SIG-M5 (cell line): ENCODE measurements at places on chromosomes 3 and 15.

DNA sequence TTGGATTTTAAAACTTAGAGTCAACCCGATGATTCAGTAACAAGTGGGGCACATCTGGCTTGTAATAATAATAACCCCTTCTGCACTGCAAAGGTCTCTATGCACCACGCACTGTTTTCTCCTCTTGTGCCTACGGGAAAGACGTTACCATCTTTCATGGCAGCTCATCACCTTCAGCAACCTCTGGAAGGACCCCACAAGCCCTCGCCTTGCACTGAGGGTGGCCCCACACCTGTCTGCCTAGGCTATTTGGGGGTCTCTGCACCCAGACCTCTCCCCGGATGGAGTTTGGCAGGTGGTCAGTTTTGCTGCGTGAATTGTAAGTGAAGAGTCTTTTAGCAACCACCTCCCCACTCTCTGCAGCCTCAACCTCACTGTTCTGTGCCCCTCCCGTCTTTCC, 138.6 kb upstream of the MEF2A start:
- DNase-seq, result no peak

DNA sequence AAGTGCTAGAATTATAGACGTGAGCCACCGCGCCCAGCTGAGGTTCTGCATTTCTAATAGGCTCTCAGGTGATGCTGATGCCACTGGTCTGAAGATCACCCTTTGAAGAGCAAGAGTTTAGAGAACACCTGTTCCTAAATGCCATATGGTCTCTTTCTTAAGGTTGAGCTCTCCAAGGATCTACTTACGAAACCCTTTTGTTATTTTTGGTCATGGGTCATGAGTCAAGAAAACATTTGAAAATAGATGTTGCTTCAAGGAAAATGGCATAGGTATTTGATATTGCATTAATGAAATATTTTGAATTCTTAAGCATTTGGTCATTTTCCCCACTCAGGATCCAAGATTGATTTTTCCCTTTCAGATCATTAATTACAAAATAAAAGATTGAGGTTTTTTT, 74.7 kb upstream of the SOX2 start:
- DNase-seq, result no peak

GRCh38 chr15:55319537-55320237, 665 bp downstream of the PIGB start:
- DNase-seq, result no peak

- no peak for DNase-seq
Measured at GRCh38 chr3:13727890-13728289, 152.0 kb downstream of the WNT7A start.
